Left cardiac atrium (tissue), 4 donors: ENCODE measurements at places on chromosomes 16 and 17. TPM values are rescaled to one million over a fixed set of nuclear protein-coding genes. Genes with fewer than 3 reads are reported as not detected.
A peak's percentile ranks its signal among the peaks of the same experiment; 100 is the strongest.

The ZFP3 gene
- 12.5 TPM for total RNA-seq

The AIPL1 gene
- total RNA-seq: not detected

The APPBP2 gene
- 26.5 TPM for total RNA-seq

The PSMC3IP gene
- 2.2 TPM for total RNA-seq

DNA sequence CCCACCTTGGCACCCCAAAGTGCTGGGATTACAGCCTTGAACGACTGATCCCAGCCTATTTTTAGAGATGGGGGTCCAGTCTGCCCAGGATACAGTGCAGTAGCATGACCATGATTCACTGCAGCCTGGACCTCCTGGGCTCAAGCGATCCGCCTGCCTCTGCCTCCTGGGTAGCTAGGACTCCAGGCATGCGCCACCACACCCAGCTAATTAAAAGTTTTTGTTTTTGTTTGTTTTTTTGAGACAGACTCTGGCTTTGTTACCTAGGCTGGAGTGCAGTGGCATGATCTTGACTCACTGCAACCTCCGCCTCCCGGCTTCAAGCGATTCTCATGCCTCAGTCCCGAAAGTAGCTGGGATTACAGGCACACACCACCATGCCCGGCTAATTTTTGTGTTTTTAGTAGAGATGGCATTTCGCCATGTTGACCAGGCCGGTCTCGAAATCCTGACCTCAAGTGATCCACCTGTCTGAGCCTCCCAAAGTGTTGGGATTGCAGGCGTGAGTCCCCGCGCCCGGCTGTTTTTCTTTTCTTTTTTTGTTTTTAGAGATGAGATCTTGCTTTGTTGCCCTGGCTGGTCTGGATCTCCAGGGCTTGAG, 2.3 kb upstream of the PAFAH1B1 start:
- DNase-seq: no peak

DNA sequence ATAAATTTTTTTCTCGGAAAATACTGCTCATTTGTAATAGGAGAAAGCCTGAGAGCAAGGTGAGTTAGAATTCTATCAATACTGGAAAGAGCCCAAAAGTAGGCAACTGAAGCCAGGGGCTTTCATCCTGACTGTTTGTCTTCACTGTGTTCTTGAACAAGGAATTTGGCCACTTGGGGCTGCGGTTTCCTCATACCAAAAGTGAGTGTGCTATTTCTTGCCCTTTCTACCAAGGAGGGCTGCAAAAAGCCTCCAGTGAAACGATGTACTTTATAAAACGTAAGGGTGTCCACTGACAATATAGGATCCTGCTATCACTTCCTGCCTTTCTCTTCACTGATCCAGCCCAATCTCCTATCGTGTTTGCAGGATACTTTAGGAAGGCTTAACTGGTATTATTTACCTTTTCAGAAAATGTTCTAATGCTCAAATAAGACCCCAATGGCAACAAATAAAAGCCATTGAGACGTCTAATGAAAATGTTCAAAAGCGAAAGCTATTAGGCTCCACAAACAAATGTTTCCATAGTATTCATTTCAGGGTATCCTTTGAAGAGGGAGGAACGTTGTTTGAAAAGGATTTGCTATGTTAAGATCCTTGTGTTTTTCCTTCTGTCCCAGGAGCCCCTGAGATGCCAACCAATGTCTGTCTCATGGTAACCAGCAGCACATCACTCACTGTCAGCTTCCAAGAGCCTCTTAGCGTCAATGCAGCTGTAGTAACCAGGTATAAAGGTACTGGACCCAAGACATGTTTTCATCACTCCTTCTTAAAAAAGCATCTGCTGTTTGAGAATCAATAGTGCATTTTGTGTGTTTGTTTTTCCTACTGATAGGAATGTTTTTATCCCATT, 219.3 kb upstream of the NOG start:
- DNase-seq: no peak

- no peak for DNase-seq
These were observed 137.0 kb downstream of the MSI2 start for GRCh38 chr17:57393368-57393767.

GRCh38 chr16:68416057-68417046, 32.0 kb downstream of the SMPD3 start:
- DNase-seq: no peak

DNA sequence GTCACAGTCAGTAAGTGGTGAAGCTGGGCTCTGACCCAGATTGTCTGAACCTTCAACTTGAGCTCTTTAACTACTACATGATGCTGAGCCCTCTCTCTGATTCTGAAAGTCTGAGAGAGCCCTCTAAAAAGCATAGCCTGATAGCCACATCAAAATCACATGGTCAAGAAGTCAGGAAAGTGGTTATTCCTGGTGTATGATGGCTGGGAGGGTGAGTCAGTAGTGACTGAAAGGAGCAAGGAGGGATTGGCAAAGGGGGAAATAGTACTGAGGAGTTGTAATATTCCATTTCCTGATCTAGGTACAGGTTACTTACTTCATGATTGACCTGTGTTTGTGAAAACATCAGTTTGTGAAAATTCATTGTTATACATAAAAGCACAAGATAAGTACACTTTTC, 89.1 kb downstream of the SSH2 start:
- DNase-seq: no peak

GRCh38 chr16:53022374-53022773, 30.3 kb downstream of the CHD9NB start:
- no peak for DNase-seq

- no peak for DNase-seq
These were observed 1.5 kb downstream of the CLDN7 start for GRCh38 chr17:7260651-7261378.

- DNase-seq: no peak
These were observed 33.7 kb downstream of the WDR59 start for GRCh38 chr16:74951206-74951605.

GRCh38 chr17:16879686-16880085, 92.2 kb downstream of the TNFRSF13B start:
- DNase-seq: no peak

- DNase-seq: peak; percentile 2
These were observed 18.2 kb upstream of the RBFOX3 start for GRCh38 chr17:79628861-79629547.

DNA sequence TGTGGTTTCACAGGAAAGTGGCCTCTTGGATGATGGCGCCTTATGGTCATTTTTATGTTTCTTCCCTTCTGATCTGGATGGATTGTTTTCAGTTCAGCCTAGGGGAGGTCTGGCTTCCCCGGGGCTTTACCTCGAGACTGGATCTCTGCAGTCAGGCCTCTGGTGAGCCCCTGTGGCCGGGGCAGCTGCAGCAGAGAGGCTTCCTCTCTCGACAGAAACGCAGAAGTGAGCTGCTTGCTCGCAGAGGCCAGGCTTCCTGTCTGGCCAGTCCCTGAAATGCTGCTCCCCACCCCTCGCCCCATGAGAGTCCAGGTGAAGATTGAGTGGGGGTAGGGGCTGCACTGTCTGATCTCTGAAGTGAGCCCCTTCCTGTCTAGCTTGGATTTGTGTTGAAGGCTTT, 44.0 kb downstream of the PLCG2 start:
- DNase-seq: no peak

GRCh38 chr17:74212913-74213791, at the start of gene TTYH2:
Gene TTYH2 (plus strand): TSS chr17:74213571. CDS start chr17:74213588, 17 bp downstream.
- peak; percentile 90 for DNase-seq

- peak; percentile 68 for DNase-seq
These were observed 30.1 kb downstream of the GNGT2 start for GRCh38 chr17:49180303-49180702.

GRCh38 chr16:57424583-57424982, 20.0 kb downstream of the CCL17 start:
- DNase-seq: no peak

- no peak for DNase-seq
These were observed 320.8 kb downstream of the CDH8 start for GRCh38 chr16:61715393-61715792.

DNA sequence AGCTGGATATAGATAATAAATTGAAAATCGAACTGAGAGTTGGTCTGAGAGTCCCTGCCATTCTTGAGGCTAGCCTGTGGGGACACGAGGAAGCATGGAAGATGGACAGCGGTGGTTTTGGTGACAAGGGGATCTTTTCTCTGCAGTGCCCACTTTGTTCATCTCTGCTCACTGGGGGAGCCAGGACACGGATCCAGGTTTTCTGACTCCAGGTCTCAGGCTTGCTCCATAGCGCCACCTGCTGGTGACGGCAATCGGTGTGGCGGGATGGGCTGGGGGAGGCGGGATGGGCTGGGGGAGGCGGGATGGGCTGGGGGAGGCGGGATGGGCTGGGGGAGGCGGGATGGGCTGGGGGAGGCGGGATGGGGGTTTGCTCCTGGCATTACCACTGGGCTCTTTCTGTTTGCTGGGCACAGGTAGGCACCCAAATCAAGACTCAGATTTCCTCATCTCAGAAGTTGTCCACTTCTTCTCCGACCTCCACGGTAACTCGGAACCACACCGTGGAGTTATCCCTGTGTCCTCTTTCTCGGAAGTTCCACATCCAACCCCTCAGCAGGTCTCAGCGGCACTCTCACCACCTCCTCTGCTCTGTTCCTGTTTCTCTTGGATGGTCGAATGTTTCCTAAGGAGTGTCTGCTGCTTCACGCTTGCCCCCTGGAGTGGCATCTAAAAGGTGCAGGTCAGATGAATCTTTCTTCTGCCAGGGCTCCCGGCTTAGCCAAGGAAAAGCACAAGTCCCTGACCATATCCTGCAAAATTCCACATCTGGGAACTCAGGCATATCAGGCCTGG, 142.4 kb downstream of the CYLD start:
- no peak for DNase-seq

DNA sequence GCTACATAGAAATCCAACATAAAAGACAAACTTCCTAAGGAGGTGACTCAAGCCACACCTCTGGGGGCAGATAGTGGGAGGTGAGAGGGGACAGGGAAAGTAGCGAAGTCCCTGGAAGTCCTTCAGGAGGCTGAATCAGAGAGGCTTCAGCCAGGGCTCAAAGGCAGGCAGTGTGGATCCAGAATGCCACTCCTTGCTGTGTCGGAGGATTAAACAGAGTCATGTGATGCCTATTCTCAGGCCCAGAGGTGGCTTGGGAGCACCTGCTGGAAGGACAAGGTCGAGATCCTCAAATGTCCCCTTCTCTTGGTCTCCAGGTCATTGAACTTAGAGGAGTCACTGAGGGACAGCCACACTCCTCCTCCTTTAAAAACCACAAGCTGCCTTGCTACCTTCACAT, 391.1 kb downstream of the SOX9 start:
- DNase-seq: no peak

- peak; percentile 61 for DNase-seq
These were observed at the start of gene TMC6 for GRCh38 chr17:78128551-78129350. Gene TMC6 (minus strand): TSS chr17:78128755. CDS start chr17:78126832, 1,923 bp downstream.
